ENCODE measurements at places on chromosomes 6 and 20.

DNA sequence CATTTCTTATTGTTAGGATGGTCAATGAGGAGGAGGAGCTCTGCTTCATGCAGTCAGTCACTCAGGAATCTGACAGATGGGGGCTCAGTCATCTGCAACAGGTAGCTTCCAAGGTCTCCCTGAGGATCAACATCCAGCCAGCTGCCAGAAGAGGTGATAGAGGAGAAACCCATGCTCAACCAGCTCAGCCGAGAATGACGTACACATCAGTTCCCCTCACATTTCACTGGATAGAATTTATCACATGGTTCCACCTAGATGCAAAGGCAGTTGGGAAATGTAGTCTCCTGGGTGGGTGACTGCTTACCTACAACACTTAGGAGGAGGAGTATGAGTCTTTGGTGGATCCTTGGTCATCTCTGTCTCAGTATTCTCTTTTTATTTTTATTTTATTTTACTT lies 144.5 kb downstream of the CEBPB start:
- peak; percentile 49 for DNase-seq

DNA sequence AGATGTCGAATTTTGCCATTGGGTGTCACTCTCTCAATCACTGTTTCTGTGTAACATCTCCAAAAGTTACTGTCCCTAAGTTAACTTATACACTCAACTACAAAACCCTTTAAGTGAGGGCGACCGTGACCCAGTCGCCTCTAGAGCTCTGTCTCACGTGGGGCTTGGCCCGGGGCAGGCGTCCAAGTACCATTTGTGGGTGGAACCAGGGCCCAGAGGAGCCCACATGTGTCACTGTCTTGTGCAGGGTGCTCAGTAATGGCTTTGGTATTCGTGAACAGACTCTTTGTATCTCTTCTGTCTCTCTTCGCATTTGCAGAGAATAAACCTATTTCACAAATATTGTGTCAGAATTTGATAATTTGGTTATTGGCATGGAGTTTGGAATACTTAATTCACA lies 109.9 kb upstream of the THBS2 start:
- no peak for DNase-seq

DNA sequence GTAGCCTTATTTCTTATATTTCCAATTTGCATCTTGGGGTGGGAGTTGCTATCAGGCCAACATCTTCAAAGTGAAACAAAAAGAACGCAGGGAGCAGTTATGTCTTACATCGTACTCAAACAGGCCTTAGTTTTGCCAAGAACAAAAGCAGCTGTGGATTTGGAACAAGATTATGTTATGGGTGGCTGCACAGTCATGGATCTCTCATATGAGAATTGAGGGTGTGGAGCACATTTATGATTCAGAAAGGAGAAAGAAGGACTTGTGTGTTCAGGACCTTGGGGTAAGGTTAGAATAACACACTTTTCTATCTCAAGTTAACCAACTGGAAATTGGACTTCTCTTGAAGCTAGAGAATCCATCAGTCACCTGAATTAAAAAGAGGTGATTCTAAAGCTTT lies 259.9 kb downstream of the FOXA2 start:
- DNase-seq, result no peak

DNA sequence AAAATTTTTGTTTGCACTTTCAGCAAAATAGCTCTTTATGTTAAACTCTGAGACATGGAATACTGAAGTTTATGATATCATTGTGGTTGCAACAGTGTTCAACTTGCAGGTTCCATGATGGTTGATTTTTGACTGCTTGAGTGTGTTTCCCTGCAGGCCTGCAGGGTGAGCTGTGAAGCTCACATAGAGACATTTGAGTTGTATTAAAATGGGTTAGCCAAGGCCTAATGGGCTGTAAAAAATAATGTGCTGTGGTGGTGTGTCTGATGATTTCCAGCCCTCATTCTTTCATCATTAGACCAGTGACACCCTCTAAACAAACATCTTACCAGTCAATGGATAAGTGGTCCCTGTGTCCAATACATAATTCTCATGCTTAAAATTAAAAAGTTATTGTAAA lies 321.4 kb downstream of the FARS2 start:
- DNase-seq, result no peak

DNA sequence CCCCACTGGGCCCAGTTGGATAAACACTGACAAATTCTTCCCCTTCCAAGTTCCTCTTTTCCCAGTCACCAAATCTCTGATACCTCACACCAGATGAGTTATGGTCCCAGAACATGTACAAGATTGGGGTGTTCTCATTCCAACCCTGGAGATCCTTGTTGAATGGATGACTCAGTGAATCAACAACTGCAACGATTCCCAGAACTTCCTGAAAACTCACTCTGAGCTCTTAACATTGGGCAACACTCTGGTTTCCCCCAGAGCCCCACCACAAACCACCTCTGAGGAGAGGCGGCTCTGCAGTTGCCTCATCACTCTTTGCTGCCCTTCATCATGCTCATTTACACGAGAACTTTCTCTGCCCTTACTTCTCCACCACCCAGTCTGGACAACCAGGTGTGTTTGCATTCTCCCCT lies 115.2 kb downstream of the MRPL14 start:
- DNase-seq, result no peak

GRCh38 chr6:148839044-148839443 lies 92.2 kb downstream of the UST start:
- DNase-seq, result no peak

DNA sequence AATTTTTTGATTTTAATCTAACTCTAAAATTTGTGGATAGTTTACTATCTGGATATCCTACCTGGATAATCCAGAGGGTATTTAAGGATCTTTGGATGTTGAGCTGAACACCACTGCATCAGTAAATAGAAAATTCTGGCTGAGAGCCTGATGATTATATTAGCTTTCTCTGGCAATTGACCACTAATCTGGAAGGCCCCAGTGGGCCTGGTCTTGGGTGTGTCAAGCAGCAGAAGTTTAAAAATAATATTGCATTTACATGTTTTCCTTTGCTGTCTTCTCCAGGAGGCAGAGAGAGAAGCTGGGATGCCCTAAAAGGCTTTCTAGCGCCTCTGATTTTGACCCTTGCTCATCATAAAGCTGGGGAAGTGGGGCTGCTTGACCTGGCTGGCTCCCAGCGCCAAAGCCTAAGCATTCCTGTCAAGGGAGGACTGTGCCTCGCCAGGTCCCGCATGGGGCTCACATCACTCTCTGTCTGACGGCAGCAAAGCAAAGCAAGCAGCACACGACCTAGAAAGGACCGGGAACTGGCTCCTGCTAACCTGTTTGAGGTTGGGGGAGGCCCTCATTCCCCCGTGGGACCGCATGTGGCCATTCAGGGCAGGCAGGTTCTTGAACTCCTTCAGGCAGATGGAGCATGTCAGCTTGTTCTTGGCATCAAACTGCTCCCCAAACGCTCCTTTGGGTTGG lies 46.6 kb upstream of the MRPS10 start:
- DNase-seq, result no peak

DNA sequence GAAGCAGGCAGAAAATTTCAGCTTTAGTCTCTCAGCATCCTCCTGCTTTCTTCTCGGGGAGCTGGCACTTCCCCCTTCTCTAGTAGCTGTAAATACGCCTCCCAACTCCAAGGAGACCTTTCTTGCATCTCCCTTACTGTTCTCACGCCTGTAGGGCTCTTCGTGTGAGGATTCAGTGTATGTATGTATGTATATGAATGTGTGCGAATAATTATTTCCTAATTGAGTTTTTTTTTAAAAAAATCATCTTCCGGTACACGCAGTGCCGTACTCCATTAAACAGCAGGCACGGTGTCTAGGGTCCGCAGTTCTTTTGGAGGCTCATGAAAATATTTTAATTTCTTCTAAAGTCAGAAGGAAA lies 85.4 kb downstream of the HFE start:
- peak; percentile 73 for DNase-seq

GRCh38 chr20:1824181-1824580 lies 71.0 kb upstream of the SIRPA start:
- no peak for DNase-seq

DNA sequence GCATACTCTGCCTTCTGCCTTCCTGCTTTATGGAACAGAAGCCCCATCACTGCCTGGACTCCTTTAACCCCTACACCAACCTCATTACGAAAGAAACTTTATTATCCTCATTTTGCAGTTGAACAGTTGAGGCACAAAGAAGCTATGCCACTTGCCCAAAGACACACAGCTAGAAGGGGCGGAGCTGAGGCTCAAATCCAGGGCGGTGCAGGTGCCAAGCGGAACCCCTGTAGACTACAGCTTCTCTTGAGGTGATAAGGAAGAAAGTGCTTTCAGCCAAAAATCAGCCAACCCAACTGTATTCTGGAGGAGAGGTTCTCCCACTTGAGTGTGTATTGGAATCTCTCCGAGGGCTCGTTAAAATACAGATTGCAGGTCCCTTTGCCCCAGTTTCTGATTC lies 90.5 kb downstream of the PRND start:
- no peak for DNase-seq

GRCh38 chr6:146913842-146914488 lies 290.3 kb upstream of the STXBP5 start:
- DNase-seq, result peak; percentile 28

GRCh38 chr6:147507162-147508041 lies 1.1 kb upstream of the SAMD5 start:
- no peak for DNase-seq

GRCh38 chr6:170514908-170515307 lies 38.2 kb downstream of the PSMB1 start:
- no peak for DNase-seq

GRCh38 chr20:38108986-38109541 lies 56.0 kb downstream of the TGM2 start:
- no peak for DNase-seq

GRCh38 chr6:107653861-107654394 lies 164.0 kb downstream of the SOBP start:
- DNase-seq, result no peak

GRCh38 chr6:166693880-166694279 lies 66.8 kb upstream of the RPS6KA2 start:
- DNase-seq, result no peak

Data from pons (tissue), 1 donor.